EH (cell line): ENCODE measurements at places on chromosomes 2 and 18.
A peak's percentile ranks its signal among the peaks of the same experiment; 100 is the strongest.

DNA sequence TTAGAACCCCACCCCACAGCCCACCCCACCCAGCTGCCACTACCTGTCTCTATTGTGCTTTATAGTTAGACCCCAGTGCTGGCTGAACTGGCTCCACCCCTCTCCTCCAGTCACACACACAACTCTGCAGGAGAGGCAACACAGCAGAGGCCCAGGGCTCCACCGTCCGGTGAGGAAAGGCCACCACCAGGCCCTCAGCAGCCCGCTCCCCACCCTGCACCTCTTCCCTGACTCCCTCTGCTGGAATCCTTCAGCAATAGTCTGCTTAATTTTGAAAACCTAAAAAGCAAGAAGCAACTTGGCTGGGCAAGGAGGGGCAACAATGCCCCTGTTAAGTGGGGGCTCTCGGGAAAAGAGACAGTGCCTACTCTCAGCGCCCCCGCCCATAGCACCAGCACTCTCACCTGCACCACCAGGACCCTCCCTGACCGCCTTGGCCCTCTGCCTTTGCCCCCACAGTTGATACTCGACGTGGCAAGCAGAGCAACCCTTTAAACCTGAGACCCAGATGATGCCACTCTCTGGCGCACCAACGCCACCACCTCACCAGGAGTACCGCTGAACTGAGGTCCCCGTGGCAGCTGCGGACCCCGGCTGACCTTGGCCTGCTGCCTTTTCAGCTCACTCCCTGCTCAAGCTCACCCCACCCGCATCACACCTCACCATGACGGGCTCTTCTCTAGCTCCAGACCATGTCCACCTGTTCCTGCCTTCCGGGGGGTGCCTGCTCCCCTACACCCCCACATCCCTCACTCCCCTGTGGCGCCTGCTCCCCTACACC lies 45.7 kb downstream of the NDUFA10 start:
- peak; percentile 16 for DNase-seq

DNA sequence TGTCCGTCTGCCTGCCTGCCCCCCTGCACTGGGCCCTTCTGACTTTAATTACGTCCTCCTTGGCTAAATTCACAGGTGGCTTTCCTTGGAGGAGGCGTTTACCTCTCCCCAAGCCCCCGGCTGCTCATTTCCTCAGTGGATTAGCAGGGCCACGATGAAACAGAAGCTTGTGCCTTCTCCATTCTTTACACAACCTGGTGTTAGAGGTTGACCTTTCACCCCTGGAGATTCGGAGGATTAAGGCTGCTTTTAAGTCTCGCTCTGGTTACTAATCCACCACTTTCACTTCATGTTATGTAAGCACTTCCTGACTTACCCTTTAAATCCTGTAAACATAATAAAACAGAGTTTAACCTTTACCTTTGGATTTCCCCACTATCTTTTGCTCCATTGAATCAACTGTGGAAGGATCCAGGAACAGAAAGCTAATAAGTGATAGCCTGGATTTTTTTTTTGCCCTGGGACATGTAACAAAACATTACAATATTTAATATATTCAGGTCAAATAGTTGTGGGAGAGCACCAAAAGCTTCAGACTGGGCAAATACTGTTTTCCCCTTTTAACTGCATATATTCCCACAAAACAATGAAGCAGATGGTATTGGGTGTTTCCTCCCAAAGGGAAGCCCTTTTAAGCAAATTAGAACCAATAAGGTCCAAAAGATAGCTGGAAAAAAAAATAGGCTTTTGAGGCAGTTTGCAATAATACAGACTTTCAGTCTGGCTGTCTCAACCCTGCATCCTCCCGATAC lies 370.2 kb downstream of the EN1 start:
- no peak for DNase-seq

- DNase-seq = no peak
Observed at GRCh38 chr2:213991453-213992108, 419.3 kb upstream of the VWC2L start.

DNA sequence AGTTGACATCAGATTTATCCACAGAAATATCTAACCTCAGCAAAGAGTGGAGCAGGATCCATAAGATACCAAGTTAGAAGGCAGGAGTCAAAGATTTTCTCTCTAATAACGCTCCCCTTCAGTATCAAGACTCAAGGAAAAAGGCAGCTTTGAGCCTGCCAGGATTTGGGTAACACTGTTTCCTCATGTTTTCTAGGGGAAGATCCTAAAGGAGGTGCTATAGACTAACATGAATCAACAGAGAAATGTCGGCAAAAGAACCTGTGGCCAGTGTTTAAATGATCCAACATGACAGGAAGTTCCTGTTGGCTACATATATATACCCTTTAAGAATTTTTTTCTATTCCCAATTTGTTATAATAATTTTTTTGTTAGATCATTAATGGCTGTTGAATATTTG lies 402.3 kb downstream of the TGIF1 start:
- no peak for DNase-seq

GRCh38 chr18:46652372-46652771 lies 4.6 kb downstream of the LOXHD1 start:
- no peak for DNase-seq

DNA sequence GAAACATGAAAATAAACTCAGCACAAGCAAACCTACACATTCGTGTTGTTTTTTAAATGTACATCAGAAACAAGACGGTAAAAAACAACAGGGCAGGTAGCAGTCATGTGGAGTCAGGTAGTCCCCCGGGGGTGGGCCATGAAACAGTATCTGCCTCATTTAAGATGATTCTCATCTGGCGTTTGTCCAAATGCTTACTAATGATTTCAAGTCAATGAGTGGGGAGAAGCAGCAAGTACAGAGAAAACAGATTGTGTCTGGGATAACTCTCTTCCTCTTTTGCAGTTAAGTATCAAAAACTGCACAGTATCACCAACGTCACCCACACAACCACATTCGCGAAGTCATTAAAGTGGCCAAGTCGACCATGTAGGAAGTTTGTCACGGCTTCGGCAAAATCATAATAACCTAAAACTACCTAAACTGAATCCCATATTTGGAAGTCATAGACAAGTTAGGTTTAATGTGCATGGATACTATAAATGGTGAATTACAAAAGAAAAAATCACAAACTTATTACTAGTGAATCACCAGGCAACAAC lies 1.3 kb downstream of the LAPTM4A start:
- peak; percentile 64 for DNase-seq

DNA sequence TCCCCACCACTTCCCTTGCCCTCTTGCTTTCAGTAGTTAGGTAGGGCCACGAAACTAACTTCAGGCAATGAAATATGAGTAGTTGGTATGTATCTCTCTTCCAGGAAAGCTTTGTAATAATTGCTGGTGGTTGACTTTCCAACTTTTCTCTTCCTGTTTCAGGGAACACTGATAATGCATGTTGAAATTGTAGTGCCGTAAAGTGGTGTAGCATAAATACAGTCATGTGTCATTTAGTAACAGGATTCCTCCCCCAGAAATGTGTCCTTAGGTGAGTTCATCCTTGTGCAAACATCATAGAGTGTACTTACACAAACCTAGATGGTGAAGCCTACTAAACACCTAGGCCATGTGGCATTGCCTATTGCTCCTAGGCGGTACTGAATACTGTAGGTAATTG lies 429.2 kb downstream of the PID1 start:
- DNase-seq = peak; percentile 48

DNA sequence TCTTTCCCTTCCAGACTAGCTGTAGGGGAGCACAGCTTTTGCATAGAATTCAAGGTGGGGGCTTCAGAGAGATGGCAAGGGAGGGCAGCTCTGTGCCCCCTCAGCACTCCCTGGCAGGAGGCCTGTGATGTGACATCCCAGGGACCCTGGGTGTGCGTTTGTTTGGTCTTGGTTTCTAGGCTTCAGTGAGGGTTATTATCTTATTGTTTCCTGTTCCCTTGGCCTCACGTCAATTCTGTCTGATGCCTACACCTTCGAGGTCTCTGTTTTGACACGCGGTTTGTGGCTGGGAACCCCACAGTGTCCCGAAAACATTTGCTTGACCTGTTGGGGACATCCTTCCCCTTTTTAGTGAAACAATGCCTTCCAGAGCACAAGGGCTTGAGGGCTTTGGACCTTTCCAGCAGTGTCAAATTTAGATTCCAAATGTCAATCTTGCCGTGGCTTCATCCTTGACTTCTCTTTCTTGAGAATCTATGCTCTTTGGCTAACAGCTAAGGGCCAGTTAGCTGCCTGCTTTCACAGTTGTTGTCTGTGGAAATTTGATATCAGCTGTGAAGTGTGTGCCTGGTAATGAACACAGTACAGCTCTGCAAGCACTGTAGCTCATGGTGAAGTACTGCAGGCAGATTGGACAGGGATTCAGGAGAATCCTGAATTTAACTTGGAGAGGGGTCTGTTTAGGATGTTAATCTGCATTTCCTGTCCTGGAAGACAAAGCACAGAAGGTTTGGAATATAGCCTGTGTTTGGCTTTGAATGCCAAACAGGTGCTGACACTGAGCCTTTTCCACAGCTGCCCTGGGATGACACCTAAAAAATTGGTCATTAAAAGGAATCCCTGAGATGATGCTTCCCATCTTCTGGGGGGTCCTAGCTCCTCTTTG lies 108.2 kb upstream of the CXCR4 start:
- DNase-seq = no peak

GRCh38 chr2:82539280-82539621 lies 1919.8 kb downstream of the SUCLG1 start:
- no peak for DNase-seq

GRCh38 chr2:159802673-159803072 lies 4.7 kb upstream of the CD302 start:
- DNase-seq = no peak

DNA sequence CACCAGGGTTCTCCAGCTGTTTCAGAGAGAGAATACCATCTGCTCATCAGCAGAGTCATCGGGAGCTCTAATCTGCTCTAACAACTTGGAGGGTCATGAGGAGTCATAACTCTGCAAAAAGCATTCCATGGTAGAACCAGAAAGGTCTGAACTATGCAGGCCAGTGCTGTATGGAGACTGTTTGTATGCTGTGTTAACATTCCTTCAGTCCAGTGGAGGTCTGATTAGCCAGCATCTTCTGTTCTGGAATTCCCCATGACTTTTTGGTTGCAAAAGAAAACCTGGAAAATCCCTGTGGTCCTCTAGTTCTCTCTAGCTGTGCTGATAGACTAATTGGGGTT lies 9.4 kb upstream of the ITGB6 start:
- peak; percentile 99 for DNase-seq

GRCh38 chr2:227339098-227339599 lies 14.1 kb downstream of the MFF start:
- DNase-seq = no peak

DNA sequence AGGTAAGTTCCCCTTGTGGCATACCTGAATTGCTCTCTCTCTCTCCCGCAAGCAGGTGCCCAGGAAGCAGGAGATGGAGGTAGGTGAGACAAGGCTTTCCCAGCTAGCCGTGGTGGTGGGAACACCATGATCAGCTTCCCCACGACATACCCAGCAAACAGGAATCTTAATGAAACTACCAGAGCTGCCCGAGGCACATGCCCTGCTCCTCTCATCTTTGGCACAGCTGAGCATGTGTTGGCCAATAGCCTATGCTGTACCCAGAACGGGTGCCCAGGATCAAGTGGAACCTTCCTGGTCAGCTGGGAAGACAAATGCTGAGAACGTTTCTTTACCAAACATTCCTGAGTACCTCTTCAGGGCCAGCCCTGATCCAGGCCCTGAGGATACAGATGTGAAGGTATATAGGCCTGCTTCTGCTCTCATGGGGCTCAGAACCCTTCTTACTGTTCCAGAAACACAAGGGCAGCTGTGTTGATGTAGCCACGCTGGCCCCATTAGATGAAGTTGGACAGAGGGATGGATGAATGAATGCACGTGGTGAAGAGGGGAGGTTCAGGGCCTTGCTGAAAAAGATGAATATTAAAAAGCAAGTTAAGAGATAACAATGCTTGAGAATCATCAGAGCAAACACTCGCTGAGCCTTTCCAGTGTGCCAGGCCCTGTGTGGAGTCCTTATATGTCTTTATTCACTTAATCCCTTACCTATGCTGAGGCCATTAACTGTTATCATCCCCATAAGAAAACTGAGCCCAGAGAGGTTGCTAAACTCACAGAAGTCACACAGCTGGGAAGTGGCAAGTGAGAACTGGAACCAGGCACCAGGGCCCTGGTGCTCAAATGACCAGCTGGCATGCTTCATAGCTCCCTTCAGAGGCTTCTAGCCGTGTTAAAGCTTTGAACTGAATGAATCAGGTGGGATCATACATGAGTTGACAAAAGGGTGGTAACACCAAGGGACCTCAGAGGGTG lies 68.8 kb upstream of the TMEM247 start:
- no peak for DNase-seq

DNA sequence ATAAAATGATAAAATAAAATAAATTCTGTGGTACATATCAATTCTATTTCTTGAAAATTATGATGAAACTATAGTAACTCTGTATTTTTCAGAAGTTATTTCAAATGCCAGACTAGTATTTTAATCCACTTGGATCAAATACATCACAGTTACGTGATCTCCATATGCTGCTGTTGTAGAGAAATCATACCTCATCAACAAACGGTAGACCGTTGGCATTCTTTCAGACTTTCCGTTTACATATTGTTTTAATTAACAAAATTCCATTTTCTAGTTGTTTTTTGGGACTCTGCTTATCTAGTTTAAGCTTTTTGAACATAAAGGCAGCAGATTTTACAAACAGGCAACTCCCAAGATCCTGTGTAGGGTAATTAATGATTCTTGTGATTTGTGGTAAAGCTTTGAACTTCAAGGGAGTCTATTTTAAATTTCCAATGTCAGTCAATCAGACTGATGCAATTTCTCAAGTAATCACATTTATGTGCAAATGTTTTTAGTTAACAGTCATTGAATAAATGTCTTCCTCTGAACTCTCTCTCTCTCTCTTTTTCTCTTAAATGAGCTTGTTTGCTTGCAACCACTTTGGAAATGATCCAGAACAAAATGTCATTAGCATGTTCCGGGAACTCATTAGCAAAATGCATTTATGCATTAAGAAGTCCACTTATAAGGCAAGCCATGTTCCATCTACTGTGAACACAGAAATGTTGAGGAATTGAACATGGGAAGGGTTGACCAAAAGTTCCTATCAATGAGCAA lies 31.8 kb downstream of the NYAP2 start:
- no peak for DNase-seq

GRCh38 chr2:229230256-229230655 lies 40.8 kb downstream of the PID1 start:
- DNase-seq = no peak

GRCh38 chr18:69491576-69491975 lies 90.9 kb downstream of the DOK6 start:
- DNase-seq = no peak
